Progenitor cell of endocrine pancreas (in vitro differentiated cells): ENCODE measurements at places on chromosomes 11 and 22.

GRCh38 chr11:14642453-14642852 lies 1.2 kb upstream of the PDE3B start:
- no peak for DNase-seq

DNA sequence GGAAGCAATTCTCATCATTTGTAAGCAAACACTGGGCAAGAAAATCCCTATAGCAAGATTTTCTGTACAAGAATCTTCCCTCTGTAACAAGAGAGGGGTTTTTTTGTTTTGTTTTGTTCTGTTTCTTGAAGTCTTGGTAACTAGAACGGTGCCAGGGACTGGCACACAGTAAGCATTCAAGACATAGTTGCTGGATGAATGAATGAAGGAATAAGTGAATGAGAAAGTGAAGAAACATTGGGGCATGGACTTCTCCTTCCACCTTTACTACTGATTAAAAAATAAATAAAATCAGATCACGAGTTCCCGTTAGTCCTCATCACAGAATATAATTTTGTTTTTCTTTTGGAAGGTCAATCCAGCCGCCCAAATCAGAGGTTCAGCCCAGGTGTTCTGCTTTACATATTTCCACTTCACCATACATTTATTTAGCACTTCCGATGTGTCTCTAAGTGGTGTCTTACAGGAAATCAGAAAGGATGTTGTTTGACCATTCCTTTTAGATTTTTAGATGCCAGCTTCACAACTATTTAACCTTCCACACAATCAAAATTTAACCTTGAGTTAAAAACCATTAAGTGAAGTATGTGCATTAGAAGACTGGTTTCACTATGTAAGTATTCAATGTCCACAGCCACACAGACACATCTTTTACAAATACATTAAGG lies 281.2 kb downstream of the CADM1 start:
- no peak for DNase-seq

GRCh38 chr11:77171885-77172665 lies 44.0 kb downstream of the MYO7A start:
- peak; percentile 37 for DNase-seq

GRCh38 chr22:46560696-46561295 lies 23.4 kb upstream of the CELSR1 start:
- DNase-seq, result no peak

- DNase-seq, result no peak
Measured at GRCh38 chr11:127035824-127036223, 35.3 kb upstream of the KIRREL3 start.

DNA sequence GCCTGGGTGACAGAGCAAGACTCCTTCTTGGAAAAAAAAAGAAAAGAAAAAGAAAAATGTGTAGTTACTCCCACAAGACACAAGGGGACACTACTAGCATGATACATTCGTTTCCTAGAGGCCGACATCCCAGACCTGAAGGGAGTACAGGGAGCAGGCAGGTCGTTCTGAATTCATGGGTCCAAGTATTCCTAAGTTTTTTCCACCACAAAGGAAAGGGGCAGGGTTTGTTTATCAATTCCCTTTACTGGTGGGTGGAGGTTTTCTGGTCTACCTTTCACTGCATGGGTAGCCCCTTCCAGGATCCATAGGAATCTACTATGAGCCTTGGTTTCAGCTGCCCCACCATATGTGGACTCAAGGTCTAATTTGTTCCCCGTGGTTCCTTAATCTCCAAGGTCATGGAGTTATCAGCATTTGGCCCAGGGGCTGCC lies 11.8 kb downstream of the TIGD3 start:
- DNase-seq, result no peak

DNA sequence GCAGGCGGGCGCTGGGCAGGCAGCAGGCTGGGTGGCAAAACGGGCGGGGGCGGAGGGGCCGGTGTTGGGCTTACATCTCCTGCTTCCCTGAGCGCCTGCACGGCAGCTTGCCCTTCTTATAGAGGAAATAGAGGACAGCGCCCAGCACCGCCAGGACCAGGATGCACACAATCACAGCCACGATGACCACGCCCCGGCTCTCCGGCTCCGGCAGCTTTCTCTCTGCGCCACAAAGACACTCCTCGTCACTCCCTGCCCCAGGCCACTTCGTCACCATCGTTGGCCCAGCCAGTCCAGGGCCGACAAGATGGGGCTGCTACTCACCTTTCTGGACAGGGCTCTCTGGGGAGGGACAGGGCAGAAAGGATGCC lies 6.3 kb downstream of the MCAM start:
- DNase-seq, result no peak
